Chondrocyte (in vitro differentiated cells): ENCODE measurements at places on chromosomes 7 and 10. TPM values are rescaled to one million over a fixed set of nuclear protein-coding genes. Genes with fewer than 3 reads are reported as not detected.

DNA sequence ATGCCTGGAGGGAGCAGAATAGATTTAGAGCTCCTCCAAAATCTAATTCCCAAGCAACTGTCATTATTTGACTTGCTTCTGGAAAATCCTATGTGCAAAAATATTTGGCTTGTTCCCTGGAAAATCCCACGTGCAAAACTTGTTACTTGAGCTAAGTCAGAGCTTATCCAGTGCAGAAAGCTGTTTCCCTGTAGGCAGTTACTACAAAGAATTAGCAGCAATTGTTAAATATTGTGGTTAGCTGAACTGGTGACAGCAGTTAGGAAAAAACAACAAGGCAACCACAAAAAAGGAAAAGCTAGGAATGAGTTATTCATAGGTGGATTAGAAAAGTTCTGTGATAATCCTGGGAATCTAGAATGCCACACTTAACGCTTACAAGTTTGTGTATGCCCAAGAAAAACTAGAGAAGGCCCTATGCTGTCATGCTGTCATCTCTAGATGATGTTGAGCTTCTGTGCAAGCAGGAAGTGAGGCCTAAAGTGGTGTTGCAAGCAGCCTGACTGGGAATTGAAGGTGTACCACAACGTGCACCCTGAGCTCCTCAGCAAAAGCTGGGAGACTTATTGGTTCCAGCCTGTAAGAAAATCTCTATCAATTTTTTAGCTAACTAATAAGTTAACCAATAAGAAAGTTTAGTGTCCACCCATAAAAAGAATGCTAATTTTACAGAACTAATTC is 738.6 kb upstream of the LRRTM3 start:
- no peak for DNase-seq

The AGFG2 gene
- total RNA-seq = 7.7 to 8.2 TPM (median 7.8 TPM) in 3 replicates

- DNase-seq = no peak
These were observed 111.5 kb downstream of the ELAPOR2 start for GRCh38 chr7:86947929-86948328.

- DNase-seq = no peak
These were observed 667.6 kb upstream of the ANKRD30A start for GRCh38 chr10:36457751-36458150.

DNA sequence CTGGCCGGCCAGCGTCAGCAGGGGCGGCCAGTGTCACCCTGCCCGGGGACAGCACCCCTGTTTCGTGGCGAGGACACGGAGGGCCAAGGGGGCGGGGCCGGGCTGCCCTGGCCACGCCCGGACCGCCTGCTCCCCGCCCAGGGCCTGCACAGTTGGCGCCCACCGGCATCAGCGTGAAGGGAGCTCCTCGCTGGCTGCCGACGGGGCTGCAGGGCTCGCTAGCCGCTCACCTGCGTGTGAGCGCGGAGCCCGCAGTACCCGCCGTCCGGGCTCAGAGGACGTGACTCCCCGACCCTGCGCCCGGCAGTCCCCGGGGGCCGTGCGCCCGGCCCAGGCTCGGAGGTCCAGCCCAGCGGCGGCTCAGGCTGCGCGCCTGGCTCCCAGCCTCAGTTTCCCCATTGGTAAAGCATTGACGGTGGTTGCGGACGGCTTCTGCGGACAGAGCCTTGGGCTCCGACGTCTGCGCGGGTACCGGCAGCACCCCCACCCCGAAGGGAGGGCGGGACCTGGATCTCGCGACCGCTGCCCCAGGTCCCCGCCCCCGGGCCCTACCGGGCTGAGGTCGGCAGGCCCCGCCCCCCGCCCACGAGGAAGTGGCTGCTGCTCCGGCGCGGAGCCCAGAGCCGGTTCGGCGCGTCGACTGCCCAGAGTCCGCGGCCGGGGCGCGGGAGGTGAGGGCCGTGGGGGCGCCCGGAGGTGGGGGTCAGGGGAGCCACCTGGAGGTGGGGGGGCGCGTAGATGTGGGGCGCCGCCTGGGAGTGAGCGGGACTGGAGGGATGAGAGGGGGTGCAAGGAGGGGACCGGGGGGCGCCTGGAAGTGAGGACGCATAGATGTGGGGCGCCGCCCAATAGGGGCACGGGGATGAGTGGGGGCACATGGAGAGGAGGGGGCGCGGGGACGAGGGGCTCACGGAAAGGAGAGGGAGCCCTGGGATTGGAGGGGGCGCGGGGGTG is at the start of gene ARPC1B:
Gene ARPC1B, plus strand, starts transcription at position 620 of the 954 bp plus-strand sequence. CDS start 10,985 bp downstream, outside the sequence.
- DNase-seq = no peak
